ENCODE measurements at places on chromosomes 1 and 21.

DNA sequence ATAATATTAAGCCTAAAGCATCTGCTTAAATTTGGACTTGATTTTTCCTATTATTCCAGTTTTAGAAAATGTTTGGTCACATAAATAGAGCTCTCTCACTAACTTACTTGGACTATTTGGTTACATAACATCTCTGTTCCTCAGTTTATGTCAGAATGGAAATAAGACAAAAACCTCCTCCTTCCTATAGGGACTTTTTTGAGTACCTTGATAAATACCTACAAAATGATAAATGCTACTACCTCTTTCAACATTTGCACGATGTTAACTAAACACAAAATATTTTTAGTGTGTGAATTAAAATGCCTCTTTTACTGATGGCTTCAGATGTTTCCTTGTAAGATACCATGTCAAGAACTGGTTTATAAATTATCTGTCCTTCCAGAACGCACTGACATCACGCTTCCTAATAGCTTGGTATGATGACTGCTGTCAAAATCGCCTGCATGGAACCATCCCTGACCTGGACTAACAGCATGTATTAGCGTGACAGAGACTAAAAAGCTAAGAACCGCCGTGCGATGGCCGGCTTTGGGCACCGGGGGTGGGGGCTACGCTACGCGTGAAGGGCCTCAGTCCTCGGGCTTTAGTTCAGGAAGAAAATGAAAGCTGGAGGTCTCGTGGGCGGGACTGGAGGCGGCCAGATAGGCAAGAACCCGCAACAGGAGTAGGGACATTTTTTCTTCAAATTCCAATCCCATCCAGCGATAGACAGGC, 133.2 kb upstream of the BARHL2 start:
- no peak for DNase-seq

- DNase-seq: no peak
Measured at GRCh38 chr1:176241385-176242015, 34.4 kb upstream of the COP1 start.

DNA sequence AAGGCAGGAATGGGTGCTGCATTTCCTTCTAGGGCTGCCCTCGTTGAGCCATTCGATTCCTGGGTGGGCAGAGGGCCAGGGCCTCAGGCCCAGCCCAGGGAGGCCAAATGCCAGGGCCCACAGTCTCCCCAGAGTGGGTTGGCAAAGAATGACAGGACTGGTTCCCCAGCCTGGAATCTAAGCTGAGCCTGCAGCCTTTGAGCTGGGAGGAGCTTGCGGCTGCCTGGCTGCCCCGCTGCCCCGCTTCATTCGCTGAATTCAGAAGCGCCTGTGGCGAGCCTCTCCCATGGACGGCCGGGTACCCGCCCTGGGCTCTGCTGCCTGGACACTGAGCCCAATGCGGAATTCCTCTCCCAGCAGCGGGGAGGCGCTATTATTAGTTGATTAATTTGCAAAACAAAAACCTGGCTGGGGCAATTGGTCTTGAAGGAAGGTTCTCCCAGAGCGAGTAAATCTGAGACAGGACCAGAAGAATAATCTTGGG, 32.3 kb upstream of the TARDBP start:
- no peak for DNase-seq

GRCh38 chr1:207152792-207153468, 48.9 kb downstream of the C4BPA start:
- no peak for DNase-seq

DNA sequence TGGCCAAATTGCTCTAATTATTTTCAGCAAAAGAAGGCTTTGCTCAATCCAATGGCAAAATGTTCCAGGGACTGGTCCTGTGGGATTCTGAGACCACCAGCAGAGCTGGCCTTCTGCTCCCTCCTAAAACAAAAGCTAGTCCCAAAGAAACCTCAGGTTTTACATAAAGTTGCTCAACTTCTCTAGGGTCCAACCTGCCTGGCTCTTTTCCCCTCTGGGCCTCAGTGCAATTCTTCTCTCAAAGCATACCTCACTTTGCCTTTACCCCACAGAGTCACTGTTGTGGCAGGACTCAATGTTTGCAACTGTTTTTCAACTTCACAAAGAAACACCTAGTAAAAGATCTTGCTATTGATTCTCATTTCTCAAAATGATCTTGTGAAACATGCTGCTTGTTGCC, 39.8 kb downstream of the TBX15 start:
- DNase-seq: no peak

- DNase-seq: no peak
Measured at GRCh38 chr1:229913489-229913888, 153.5 kb upstream of the GALNT2 start.

- DNase-seq: no peak
Measured at GRCh38 chr1:115839029-115839678, 1.8 kb downstream of the NHLH2 start.

DNA sequence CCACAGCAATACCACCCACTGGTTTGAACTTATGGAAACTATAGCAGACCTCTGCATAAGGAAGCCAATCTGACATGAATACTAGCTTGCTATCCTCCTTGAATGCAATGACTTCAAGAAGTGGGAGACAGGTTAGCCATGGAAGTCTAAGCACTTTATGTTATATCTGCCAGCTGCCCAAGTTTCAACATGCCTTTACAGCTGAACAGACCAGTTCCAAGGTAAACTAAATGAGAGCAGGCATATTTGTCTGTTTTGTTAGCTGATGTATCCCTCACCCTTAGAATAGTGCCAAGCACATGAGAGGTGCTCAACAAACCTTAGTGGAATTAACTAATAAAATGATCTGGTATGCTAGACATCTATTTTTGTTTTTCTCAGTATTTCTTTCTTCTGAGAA, 65.1 kb downstream of the ALG14 start:
- DNase-seq: no peak

- DNase-seq: no peak
Measured at GRCh38 chr1:151005729-151006319, 878 bp downstream of the MINDY1 start.

GRCh38 chr1:89632657-89633247, at the start of gene LRRC8C:
Gene LRRC8C (plus strand): TSS chr1:89633120. CDS start chr1:89686474, 53,354 bp downstream.
- DNase-seq: peak; percentile 69

DNA sequence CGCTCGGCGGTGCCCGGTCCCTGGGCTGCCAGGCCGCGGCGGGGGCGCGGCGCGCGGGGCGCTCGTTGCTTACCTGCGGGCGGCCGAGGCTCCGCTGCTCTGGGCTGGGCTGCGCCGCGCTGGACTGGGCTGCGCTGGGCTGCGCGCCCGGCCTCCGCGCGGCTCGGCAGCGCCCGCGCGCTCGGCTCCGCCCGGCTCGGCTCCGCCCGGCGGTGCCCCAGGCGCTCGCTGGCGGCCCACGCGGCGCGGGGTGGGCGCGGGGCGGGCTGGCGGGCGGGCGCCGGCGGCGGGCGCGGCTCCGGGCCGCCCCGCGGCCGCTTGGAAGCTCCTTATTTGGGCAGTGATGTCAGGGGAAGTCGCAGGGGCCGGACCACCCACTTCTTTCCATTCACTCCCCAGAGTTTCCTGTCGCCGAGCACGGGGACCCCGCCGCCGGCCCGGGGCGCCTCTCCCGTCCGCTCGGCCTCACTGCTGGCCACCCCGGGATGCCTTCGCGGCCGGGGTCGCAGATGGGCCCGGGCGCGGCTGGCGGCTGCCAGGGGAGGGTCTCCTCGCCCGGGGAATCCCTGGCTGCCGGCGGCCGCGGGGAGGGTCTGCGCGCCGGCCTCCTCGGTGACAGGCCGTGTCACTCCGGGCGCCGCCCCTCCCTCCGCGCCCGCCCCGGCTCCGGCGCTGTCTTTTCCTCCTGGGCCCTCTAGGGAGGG, 177.7 kb upstream of the EDN2 start:
- peak; percentile 76 for DNase-seq

GRCh38 chr1:40978886-40979240, 633 bp upstream of the CTPS1 start:
- DNase-seq: no peak

DNA sequence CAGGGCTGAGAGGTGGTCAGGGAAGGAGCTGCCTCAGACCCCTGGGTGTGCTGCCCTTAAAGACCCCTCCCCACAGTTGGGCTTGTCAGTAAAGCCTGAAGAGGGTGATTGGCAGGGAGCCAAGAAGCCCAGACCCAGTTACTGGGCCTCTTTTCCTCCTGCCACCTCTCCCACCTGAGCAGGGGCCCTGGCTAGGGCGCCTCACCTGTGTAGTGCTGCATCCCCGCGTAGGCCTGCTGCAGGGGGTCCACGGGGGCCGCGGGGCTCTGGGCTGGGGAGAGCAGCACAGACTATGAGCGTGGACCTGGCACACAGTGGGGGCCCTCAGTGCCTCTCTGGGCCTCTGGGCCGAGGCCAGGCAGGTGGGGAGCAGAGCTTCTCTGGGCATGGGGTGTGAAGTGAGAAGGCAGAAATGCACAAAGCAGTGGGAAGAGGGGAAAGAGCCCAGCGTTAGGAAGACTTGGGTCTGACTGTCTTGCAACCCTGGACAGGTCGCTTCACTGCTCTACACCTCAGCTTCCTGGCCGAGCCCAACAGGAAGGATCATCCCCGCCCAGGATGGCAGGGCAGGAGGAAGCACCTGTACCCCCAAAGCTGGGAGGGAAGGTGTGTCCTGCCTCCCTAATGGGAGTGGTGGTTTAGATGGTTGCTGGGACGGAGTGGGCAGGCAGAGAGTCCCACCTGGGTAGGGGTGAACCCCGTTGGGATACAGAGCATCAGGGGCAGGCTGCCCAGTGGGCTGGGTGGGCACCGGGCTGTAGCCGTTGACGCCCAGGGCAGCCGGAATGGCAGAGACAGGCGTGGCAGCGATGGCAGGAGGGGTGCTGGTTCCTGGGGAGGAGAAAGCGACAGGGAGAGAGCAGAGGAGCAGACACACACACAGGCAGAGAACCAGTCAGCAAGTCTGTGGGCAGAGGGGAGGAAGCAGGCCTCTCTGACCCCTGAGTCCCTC, 9.9 kb downstream of the CELF3 start:
- no peak for DNase-seq

DNA sequence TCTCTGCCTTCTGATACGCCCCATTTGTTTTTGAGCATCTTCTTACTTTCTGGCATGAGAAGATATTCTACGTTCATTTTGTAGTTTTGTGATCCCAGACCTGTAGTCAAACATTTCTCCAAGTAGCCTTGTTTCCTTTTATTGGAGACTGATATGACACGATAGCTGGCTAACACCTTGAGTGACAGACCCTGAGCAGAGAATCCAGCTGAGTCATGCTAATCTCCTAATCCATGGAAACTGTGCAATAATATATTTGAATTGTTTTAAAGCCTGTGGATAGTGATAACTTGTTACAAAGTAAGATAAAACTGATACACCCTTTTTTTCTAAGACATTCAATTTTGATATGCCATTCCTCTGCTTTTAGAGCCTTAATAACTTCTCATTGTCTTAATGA, 1.2 kb upstream of the IFI44L start:
- DNase-seq: no peak

- DNase-seq: no peak
Measured at GRCh38 chr1:171286032-171286705, 27.8 kb upstream of the FMO4 start.

DNA sequence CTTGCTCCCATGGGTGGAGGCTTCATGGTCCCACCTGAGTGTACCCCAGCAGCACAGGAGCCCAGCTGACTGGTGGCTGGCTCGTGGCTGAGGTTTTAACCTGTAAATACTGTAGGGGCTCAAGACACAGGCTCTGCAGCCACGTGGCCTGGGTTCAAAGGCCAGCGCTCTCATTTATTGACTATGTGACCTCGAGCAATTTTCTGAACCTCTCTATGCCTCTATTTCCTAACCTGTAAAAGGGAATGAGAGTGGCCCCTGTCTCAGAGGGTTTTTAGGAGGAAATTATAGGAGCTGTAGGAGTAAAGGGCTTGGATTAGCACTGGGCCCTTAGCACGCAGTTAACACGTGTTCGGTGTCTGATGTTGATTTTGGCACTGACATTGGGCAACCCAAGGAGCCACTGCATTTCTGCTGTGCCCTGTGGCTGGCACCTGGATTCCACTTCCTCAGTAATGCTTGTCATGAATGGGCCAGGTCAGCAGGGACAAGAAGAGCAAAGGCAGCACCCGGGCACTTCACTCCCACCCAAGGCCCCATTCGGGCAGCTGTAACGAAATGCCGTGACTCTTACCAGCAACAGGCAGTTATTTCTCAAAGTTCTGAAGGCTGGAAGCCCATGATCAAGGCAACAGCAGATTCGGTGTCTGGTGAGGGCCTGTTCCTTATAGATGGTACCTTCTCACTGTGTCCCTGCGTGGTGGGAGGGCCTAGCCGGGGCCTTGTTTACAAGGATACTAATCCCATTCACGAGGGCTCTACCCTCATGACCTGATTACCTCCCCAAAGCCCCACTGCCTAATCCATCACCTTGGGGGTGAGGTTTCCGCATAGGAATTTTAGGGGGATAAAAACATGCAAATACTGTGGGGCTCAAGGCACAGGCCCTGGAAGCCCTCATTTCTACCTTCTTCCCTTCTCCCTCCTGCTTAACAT, 25.2 kb downstream of the ARHGEF10L start:
- no peak for DNase-seq

GRCh38 chr1:155324717-155325602, 4.3 kb downstream of the RUSC1 start:
- DNase-seq: no peak

- no peak for DNase-seq
Measured at GRCh38 chr1:58683519-58683918, 16.3 kb downstream of the MYSM1 start.

GRCh38 chr1:156104065-156104810, 10.3 kb upstream of the LMNA start:
- DNase-seq: no peak

DNA sequence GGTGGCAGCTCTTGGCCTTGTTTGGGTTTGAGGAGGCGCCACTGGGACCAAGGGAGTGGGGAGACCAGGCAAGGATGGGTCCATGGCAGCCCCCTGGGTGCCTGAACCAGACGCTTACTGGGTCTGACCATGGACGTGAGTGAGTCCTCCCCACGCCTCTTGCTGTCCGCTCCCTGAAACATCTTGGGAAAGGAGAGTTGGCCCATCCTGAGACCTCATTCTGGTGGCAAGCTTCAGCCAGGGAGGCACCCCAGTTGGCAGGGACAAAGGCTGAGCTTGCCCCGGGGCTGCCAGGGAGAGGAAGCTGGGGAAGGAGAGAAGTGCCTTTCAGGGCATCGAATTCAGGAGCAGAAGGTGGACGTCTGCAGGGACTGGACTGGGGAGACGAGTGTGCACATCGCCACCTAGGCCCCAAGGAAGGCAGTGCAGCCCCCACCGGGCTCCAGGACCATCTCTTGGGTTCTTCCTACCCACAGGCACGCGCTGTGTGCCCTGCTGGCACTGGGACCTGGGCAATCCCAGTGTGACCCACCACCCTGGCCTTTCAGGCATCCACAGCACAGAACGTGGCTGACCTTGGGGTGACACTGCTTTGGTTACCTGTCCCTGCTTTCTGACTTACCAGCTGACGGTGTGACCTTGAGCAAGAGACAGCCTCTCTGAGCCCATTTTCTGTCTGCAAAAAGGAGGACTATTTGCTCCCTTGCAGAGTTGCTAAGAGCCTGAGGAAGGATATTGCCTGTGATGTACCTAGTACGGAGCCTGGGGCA, 132.9 kb upstream of the WNT4 start:
- no peak for DNase-seq

DNA sequence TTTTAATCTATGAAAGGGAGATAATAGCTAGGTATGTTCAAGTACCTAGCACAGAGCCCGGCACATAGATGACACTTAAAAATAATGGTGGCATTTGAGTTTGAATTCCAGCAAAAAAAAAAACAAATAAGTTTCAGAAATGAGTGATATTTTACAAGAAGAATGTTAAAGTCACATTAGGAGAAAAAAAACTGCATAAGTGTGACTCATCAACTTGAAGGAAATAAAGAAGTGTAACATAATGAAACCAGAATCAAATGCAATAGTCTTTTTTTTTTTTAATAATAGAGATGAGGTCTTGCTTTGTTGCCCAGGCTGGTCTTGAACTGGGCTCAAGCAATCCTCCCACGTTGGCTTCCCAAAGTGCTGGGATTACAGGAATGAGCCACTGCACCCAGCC, 17.1 kb downstream of the DNASE2B start:
- DNase-seq: no peak

GRCh38 chr1:95467036-95467435, 233.0 kb downstream of the RWDD3 start:
- DNase-seq: no peak

Measured in Jurkat, Clone E6-1 (cell line).